AML-193 (cell line): ENCODE measurements at places on chromosomes 12 and 14.
A peak's percentile ranks its signal among the peaks of the same experiment; 100 is the strongest.

DNA sequence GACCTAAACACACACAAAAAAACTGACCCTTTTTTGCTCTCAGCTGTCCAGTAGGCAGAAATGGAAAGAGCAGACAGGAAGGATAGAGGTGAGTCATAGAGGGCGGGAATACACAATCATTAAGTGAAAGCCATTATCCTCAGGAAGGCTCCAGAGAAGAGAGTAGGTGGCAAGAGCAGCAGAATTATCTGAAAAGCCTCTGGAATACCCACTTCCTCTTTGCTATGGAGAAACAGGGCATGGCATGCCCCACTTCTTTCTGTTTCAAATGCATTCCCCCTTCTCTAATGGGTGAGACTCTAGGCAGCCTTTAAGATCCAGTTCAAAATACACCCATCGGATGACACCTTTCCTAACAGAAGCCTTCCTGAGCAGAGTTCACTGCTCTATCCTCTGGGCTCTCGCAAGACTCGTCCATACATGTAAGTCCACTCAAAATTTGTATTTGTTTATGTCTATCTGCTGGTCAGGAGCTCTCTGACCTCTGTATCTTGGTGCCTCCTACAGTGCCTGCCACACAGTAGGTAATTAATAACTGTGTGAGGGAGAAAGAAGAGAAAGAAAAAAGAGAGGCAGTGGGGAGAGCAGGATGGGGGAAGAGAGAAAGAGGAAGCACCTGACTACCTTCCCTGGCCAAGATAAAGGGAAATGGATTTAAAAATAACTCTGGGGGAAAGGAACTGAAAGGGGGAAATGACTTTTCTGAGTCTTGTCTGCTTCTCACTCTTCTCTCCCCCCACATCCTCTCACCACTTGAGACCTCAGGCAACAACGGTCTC, 8.5 kb downstream of the KLHL33 start:
- DNase-seq: peak; percentile 69

- DNase-seq: no peak
Measured at GRCh38 chr14:25056688-25057078, 6.7 kb upstream of the STXBP6 start.

DNA sequence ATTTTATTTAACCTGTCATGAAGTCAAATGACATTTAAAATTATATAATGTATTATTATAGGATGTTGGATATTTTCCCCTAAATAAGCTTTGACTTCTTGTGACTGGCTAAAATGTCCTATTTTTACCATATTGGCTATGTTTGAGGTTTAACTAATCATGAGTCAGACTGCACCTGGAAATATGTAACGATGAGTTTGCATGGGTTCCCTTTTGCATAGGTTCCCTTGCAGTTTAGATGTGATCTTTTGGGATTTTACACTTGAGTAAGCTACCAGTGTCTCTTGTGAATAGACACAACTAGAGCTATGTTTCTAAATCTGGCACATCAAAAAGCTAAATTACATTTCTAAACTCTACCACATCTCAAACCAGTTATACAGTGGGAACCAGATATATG, 5.2 kb downstream of the PDZRN4 start:
- no peak for DNase-seq

DNA sequence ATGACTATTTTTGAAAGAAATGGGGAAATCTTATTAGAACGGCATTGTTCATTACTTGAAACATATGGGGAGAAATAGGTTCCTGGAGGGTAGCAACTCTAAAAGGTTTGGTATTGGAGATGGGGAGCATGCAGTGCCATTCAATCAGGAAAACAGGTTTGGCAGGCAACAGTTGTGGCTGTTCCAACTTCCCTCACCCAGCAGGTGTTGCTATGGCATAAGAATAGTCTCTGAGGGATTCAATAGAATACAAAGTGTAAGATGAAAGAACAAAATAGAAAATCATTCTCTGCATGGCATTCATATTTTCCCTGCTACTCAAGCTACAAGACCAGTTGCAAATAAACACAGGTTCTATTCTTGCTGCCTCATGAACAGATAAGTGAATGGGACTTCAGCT, 393.3 kb upstream of the RPL10L start:
- DNase-seq: no peak

GRCh38 chr12:53551889-53552291, 44.6 kb upstream of the NPFF start:
- DNase-seq: no peak

DNA sequence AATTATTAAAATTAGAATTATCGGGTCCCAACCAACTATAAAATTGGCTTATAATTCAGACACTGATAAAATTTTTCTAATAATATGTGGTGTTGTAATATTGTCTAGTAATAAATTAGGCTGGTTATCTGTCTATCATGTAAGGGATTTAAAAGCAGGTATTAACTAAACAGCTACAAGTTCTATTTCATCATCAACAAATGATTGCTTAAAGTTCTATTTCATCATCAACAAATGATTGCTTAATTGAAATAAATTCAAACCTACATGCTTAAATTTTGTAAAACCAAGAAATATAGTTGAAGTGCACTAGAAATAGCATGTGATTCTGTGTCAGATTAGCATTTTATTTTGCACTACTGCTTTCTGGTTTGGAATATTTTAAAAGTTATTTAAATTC, 34.1 kb downstream of the SLCO1A2 start:
- peak; percentile 52 for DNase-seq

DNA sequence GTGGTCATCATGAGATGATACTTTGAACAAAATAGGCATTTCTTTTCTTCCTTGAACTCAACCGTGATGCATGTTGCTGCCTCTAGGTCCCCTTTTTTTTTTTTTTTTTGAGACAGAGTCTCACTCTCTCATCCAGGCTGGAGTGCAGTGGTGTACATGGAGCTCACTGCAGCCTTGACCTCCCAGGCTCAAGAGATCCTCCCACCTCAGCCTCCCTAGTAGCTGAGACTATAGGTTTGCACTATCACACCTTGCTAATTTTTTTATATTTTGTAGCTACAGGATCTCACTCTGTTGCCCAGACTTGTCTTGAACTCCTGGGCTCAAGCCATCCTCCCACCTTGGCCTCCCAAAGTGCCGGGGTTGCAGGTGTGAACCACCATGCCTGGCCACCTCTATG, 20.6 kb downstream of the DIP2B start:
- DNase-seq: no peak
